NCI-H526 treated with DMSO at 0.1 percent for 48 hours (cell line): ENCODE measurements at places on chromosomes 5 and 9.

- no peak for DNase-seq
These were observed 10.5 kb upstream of the TMEM250 start for GRCh38 chr9:136129176-136129575.

GRCh38 chr9:68947842-68948569 is 65.9 kb downstream of the PRKACG start:
- no peak for DNase-seq

DNA sequence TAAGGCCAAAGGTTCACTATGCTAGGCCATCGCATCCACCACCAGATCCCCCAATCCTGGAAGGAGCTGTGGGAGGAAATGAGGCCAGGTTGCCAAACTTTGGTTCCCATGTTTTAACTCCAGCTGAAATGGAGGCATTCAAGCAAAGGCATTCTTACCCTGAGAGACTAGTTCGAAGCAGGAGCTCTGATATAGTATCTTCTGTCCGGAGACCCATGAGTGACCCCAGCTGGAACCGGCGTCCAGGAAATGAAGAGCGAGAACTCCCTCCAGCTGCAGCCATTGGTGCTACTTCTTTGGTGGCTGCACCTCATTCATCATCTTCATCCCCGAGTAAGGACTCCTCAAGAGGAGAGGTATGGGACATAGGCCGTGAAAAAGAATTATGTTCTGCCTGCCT is 75.6 kb downstream of the GAPVD1 start:
- DNase-seq = no peak

DNA sequence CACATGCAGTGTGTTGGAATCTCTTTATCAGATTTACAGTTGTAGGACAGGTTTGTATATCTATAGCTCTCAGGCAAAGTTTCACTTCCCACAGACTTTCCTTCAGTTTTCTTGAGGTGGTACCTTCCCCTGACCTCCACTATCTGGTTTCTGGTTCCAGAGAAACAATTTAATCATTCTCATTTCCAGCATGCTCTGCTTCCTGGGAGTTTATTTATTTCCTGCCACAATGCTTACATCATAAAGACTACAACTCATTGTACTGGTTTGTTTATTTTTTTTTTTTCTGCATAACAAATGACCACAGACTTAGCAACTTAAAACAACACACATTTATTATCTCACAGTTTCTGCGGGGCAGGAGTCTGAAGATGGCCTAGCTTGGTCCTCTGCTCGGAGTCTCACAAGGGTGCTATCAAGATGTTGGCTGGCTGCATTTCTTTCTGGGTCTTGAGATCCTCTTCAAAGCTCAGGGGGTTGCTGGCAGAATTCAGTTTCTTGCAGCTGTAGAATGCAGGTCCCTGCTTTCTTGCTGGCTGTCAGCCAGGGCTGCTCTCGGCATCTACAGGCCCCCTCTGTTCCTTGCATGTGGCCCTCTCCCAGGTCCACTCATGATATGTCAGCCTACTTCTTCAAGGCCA is 247.7 kb downstream of the ENC1 start:
- DNase-seq = no peak

DNA sequence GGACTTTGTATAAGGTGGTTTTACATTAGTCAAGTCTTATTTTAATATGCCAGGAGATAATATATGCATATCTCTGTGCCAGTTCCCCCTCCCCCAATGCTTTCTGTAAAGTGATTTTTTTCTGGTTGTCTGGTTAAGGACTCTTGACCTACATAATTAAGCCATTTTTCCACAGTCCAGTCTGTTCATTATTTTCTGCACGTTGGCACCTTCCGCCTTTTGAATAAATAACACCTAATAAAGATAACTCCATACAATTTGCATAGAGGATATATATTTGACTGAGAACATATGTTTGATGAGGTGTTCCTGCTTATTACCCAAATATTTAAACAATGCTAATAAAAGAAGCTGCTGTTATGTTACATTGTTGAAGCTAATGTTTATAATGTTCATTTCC is 320.9 kb downstream of the DMAC1 start:
- peak; percentile 14 for DNase-seq

DNA sequence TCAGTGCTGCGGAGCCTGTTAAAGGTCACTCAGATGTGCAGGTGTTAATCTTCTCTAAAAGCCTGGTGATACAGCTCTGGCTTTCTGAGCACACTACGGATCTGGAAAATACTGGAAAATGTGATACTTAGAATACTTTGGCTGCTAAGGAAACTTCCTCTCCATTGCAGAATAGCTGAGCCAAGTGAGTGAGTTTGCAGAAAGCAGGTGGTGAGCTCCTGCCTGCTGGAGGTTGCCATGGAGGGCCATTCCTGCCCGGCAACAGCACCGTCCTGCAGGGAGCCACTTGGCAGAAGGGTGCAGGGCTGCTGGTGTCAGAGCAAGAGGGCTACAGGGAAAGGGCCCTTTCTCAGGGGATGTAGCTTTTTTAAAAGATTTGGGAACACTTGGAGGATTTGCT is 40.7 kb downstream of the SECISBP2 start:
- no peak for DNase-seq

DNA sequence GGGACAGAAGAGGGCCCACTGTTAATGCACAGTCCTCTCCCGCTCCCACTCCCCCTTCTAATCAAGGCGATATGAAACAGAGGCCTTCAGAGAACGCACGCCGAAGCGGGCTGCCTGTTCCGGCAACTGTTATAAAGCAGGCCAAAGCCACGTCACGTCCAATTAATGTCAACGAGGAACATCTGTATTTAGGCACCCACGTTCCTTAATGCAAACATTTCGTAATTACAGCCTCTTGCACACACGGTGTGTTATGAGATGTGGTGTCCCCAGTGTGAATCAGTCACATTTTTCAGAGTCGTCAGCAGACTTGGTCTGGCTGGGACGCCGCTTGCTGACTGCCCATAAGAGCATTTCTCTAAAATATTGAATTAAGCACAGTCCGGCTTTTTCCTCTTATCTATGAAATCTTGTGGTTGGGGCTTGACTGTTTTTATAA is 339.0 kb downstream of the NSG2 start:
- DNase-seq = no peak

- peak; percentile 91 for DNase-seq
These were observed 31.2 kb downstream of the CEP72 start for GRCh38 chr5:643351-643801.

- no peak for DNase-seq
These were observed 118.7 kb upstream of the ATP10B start for GRCh38 chr5:160970605-160971191.

- no peak for DNase-seq
These were observed 6.6 kb downstream of the TRIO start for GRCh38 chr5:14149672-14150274.

DNA sequence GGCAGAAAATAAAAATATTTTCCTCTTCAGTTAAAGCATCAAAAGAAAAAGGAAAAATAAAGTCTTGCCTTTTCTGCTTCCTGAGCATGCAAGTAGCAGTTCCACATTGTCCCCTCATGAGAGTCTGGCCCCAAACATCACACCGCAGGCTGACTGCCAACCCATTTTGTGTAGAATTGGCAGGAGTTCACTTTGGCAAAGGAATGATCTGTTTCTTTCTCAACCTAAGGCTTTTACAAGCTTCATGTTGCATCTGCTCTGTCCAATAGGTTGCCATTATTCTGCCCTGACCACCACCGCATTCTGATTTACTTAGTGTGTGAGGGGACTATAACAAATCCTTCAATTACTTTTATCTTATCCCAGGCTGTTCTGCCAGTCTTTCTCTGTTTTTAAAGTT is 249.5 kb downstream of the ISL1 start:
- no peak for DNase-seq

GRCh38 chr9:126070058-126070655 is 256.5 kb upstream of the MVB12B start:
- DNase-seq = no peak

DNA sequence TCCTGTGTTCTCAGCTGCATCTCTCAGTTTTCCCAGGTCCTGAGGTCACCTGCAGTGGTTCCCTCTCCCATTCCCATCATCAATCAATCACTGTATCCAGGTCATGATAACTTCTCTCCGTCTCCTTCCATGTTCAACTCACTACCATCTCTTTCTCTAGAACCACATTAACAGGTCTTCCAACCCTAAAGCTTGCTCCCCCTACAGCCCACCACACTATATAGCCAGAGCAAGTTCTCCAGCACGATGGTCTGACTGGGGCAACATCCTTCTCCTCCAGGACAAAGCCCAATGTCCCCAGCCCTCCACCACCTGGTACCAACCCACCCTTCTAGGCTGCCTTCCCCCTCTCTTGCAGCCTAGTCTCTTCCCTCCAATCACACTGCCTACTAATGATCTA is 241.6 kb downstream of the CDK5RAP2 start:
- no peak for DNase-seq

GRCh38 chr5:15752663-15753285 is 252.8 kb downstream of the FBXL7 start:
- no peak for DNase-seq

DNA sequence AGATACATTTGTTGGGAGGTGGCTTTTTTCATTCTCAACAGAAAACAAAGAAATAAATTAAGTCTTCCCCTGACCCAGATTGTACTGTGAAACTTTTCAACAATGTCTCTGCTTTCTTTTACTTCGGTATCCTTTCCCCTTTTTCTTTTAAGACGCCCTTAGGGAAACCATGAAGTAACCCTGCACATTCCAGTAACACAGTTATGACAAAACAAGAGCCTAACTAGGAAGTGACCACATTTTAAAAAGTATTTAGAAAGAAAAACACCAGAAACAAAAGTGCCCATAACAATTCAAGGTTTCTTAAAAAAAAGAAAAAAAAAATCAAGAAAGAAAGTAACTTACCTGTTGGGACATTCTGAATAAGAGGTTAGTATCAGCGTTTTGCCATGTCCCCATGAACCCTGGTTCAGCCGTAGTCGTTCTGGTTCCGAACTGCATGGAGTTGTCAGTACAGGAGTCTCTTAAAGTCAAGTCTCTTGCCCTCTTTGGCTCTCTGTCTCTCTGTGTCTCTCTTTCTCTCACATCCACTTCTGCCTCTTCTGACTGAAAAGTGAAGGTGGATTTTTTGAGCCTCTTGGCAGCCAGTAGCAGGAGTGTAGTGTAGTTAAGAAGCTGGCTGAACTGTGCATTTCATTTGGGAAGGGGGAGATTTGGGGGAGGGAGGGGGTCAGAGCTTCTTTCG is 142.9 kb downstream of the BNC2 start:
- peak; percentile 79 for DNase-seq

DNA sequence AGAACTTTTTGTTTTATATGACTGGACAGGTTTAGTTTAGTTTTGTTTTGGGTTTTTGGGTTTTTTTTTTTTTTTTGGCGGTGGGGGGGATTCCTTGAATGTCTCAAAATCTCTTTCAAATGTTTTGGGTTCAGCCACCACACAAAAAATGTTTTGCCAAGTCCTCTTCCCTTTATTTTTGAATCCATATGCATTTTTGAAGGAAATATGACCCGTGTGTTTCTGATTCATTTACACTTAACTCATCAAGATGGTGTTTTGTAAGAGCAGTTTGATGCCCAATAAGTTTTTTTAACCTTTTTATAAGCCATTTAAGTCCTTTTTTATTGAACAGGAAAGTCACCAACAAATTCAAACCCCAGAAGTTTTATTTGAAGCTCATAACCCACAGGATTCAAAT is 209.8 kb downstream of the CWC27 start:
- no peak for DNase-seq

GRCh38 chr5:72667708-72668107 is 148.8 kb upstream of the TNPO1 start:
- DNase-seq = no peak

- peak; percentile 9 for DNase-seq
These were observed 18.4 kb upstream of the EGFL7 start for GRCh38 chr9:136644343-136644592.

- peak; percentile 19 for DNase-seq
These were observed 366.9 kb downstream of the DMRTA1 start for GRCh38 chr9:22813529-22813928.

- DNase-seq = no peak
These were observed 109.4 kb downstream of the ASTN2 start for GRCh38 chr9:117305454-117305853.

- DNase-seq = no peak
These were observed 71.4 kb downstream of the SEMA4D start for GRCh38 chr9:89426384-89426961.

- no peak for DNase-seq
These were observed 680.4 kb downstream of the TLR4 start for GRCh38 chr9:118384531-118385100.

- DNase-seq = no peak
These were observed 264.2 kb downstream of the TMEM38B start for GRCh38 chr9:105958587-105958986.

DNA sequence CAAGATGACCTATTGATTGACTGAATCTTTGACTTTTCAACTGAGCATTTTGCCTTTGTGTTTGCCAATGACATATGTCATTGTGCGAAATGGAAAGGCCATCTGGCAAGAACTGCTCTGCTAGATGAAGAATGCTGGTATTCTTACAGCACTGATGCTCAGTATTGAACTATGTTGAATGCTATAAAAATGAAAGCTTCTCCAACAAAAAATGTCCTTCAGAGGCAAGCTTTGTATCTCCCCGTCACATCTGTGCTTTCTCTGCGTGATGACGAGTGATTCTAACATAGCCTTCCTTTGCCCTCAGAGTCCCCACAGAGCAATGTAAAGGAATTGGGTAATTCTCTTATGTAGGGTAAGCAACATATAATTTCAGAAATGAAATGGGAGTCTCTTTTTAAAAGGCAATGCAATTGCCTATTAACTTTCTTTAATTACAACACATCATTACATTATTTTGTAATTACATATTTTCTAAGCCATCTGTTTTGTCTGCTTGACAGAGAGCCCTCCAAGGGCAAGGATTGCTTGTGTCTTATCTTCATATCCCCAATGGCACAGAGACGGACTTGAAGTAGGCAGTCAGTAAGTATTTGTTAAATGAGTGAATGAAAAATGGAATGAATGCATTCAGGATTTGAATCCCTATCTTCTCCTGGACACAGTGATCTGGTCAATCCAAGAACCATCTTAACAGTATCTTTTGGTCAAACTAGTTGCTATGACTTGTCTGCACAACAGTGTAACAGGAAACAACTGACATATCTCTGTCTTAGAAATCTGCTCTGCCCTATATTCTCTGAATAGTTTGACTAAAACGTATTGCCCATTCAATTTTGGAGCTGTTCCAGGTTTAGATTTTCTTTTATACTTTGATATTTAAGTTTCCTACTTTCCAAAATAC is 46.1 kb downstream of the ENC1 start:
- no peak for DNase-seq

GRCh38 chr5:175747539-175748060 is 89.7 kb downstream of the HRH2 start:
- DNase-seq = no peak
